ENCODE measurements at places on chromosomes 2 and 18.

DNA sequence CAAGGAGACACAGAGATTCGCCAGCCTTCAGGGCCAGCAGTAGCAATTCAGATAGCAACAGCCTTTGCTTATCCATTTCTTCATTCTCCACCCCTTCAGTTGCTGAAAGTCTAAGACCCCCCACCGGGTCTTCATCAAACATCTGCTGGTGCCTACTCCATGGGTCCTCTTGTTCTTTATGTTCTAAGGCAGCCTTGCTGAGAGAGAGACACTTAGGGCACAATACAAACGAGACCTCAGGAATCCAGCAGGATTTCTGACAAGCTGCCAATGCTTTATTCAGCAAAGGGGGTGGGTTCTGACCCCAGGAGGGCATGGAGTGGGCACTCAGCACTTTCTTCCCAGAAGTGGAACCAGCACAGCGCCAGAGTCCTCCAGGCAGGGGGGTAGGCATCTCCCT, 36.2 kb upstream of the CNGA3 start:
- DNase-seq: no peak

DNA sequence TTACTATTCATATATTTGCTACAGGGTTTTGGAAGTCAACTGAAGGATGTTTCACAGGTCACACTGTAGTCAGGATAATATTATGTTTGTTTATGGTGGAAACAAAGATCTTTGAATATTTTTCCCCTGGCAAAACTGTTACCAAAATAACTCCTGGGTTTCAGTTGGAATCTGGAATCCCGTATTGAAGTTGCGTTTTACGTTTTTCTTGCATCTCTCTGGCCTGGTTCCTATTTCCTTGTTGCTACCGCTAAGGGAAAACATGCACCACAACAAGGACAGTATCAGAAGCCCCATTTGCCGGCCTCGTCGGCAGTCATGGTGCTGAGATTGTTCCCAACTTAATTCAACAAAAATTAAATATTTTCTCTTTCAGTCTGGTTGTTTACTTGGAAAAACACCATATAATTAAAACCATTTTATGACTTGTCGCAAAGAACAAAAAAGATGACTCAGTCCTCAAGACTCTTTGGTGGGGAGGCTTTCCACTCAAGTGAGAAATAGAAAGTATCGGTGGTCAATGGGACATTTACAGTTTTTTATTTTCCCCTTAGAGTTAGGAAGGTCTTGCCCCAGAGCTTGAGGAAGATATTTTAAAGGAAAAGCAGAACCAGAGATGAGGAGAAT, 42.3 kb downstream of the EN1 start:
- DNase-seq: no peak

- DNase-seq: no peak
Observed at GRCh38 chr18:63784787-63785452, 9.7 kb downstream of the SERPINB7 start.

DNA sequence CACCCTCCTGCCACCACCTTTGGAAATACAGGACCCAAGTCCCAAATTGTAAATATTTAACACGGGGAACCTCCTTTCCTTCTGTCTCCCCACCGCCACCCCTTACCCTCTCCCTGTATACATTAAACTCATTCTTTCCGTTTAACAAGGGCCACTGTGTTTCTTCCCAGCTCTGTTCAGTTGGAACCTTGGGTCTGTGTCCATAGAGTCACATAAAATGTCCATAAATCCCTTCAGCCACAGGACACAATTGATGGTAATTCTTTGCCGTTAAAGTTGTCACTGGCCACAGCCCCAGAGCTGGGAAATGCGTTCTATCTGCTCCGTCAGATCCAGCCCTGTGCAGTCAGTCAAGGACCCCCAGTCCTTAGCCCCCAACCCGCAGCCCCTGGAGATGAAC, 49.9 kb upstream of the FZD7 start:
- DNase-seq: no peak

- DNase-seq: no peak
Observed at GRCh38 chr2:187917535-187917934, 363.3 kb upstream of the TFPI start.

DNA sequence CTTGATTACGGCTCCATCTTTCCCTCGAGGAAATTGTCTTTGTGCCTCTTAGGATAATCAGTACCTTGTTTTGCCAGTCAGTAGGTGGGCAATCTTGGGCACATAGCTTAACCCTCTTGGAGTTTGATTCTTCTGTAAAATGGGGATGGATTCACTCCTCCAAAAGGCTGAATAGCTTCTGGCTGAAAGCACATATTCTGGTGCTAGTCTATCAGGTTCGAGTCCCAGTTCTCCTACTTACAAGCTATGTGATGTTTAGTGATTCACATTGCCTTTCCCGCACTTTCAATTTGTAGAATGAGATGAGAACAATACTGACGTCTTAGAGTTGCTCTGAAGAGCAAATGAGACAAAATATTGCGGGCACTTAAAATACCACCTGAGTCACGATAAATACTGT, 43.9 kb downstream of the ATIC start:
- DNase-seq: no peak

DNA sequence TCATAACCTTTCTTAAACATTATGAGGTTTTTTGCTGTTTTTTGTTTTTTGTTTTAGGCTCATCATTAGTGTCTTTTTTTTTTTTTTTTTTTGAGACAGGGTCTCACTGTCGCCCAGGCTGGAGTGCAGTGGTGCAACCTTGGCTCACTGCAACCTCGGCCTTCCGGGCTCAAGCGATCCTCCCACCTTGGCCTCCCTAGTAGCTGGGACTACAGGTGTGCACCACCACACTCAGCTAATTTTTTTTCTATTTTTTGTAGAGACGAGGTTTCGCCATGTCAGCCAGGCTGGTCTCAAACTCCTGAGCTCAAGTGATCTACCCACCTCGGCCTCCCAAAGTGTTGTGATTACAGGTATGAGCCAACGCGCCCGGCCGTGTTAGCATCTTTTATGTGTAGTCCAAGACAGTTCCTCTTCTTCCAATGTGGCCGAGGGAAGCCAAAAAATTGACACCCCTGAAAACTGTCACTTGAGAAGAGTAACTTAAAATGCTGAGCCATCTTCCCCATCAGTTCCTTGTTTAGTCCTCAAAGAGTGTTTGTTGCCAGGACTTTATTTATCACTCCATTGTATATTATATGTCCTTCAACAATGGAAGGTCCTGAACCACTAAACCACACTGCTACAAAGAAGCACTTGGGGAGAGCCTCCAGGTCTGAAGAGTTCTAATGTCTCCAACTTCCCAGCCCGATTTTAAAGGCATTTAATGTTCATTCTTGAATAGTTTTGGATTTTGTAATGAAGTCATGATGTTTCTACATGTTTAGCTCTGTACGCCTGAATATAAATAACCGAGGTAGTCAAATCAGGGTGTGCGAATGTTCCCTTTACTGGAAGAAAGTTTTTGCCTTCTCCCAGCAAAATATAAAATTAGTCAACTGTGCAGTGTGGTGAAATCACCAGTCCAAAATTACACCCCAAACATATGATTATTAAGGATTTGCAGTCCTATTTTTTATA, 26.4 kb downstream of the ZNF516 start:
- no peak for DNase-seq

DNA sequence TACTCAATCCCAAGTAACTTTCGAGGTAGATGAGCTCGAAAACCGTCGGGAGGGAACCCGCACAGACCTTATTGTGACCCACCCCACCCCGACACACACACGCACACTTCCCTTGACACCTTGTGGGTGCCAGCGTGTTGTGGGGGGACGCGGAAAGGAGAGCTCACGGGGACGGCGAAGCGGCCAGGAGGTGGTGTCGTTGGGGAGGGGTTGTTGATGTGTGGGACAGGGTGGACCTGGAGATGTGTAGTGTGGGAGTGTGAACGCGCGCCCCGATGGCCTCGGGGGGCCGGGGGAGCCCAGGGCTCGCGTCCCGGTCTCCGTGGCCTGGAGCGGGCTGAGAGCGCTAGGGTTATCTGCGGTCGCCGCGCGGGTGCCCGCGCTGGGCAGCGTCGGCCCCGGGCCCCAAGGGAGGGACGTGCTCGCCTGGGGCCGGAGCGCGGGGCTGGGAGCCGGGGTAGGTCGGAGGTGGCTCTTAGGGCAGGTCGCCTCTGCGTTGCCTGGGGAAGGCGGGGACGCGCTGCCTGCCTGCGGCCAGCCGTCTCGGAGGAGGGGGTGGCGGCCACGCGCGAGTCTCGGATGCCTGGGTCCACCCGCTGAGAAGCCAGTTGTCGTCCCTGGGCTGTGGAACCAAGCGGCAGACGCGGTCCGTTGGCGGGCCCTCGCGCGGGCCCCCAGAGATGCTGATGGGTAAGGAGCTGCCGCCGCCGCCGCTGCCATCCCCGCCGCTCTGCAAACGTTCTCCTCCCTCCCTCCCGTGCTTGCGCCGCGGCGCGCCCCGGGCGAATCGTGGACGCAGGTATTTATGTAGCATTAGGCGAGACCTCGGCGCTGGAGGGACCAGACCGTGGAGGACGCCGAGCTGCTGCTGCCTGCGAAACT, 1.6 kb downstream of the KLHL29 start:
- no peak for DNase-seq

GRCh38 chr18:36108196-36108595, 20.9 kb downstream of the SLC39A6 start:
- no peak for DNase-seq

DNA sequence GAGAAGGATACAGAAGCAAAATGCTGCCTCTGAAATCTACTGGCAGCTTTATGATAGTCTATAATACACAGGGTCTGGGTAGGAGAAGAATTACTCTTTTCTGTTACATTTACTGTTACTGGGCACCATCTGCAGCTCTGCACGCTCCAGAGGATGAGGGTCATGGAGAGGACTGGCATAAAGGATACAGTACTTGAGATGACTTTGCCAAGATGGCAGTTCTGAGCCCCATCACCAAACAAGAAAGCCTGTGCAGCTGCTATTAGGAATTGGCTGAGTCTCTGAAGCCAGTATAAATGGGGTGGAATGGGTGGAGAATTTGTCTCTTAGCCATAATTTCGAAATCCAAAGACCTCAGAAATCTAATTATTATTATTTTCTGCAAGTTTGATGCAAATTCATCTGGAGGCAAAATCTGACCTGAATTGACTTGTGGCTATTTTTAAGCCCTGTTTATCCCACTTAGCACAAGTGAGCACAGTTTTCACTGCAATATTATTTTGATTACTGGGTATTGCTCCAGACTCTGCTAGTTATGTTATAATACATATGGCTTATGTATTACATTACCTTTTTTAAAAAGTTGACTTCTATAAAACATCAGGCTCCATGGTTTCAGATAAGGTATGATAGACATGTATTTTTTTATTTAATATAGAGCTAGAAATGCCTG, 579.5 kb downstream of the MBD2 start:
- no peak for DNase-seq

Data from hematopoietic multipotent progenitor cell treated with erythropoietin and hydrocortisone succinate and interleukin-3 and kit ligand, for 15 days (in vitro differentiated cells).